CD4-positive, alpha-beta T cell treated with Interleukin-1 beta for 1 hour (primary cell): ENCODE measurements at places on chromosomes 5 and 9.

GRCh38 chr5:59503220-59503619, 390.3 kb downstream of the PDE4D start:
- DNase-seq: no peak

DNA sequence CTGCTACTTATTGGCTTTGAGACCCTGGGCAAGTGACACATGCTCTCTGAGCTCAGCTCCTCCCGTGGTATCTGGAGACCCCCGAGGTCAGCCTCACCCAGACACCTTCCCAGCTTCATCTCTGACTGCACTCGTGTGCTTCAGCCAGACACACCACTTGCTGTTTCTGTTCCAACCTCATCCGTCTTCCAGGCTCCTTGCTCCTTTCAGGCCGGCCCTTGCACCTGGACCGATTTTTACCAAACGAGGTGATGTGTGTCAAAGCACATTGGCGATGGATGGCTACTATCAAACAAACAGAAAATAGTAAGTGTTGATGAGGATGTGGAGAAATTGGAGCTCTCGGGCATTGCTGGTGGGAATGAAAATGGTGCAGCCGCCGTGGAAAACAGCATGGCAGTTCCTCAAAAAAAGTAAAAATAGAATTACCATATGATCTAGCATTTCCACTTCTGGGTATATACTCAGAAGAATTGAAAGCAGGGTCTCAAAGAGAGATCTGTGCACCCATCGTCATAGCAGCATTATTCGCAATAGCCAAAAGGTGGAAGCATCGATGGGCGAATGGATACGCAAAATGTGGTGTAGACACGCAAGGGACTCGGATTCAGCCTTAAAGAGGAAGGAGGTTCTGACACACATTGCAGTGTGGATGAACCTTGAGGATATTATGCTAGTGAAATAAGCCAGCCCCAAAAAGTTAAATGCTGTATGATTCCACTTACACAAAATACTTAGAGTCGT, 96.1 kb upstream of the IER5L start:
- no peak for DNase-seq

GRCh38 chr5:77133061-77133758, 46.1 kb upstream of the ZBED3 start:
- DNase-seq: no peak

DNA sequence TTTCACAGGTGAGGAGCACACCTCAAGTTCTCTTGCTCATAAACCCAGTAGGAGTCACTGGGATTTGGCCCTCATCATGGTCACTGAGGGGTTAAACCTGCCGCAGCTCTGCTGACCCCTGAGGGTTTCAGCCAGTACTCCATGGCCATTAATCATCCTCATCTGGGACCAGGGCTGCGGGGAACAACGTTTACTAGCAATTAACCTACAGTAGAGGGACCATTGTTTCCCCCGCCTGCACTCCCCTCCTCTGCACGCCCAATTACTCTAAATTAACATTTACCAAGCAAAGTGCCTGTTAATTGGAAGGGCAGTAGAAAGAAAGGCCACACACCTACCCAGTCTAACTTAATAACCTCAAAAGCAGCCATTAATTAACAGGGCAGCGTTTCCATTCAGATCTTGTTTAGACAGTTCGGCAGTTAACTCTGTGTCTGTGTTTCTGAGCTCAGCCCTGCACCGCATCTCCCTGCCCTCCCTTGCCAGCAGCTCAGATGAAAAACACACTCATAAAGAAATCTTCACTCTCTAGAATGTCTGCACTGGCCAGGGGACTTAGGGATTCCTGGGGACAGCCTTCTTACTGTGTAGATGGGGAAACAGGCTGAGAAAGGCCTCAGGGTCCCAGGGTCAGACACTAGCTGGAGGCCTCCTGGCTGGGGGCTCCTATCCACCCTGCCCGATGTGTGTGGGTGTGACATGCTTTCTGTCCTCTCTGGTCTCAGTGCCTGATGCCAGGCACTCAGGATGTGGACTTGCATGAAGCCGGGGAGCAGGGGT, 51.6 kb downstream of the ALG2 start:
- no peak for DNase-seq

DNA sequence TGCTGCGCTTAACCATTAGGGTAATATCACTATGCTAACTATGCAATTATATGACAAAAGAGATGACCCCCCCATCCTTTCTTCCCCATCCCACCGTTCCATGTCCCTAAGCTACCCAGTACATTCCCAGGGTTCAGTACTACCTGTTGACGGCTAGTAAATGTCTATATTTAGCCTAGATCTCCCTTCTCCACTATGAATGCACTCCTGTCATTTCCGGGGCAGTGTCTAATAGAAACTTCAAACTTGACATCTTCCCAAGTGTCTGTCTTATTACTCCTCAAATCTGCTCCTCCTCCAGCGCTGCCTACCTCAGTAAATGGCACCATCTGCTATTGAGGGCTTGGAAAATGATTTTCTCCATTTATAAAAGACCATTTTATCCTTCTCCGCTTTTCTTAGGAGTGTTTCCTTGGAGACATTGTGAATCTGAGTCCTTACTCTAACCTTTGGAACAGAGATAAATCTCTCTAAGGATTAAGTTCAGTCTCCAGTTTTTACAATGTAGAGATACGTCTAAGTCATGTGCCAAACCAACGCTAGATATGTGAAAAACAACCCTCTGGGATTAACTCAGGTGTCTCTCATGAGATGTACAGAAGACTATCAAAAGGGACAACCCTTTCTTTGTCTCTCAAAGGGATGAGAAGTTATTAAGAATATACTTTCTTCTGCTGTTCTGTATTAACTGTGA, 114.9 kb downstream of the BNC2 start:
- no peak for DNase-seq

DNA sequence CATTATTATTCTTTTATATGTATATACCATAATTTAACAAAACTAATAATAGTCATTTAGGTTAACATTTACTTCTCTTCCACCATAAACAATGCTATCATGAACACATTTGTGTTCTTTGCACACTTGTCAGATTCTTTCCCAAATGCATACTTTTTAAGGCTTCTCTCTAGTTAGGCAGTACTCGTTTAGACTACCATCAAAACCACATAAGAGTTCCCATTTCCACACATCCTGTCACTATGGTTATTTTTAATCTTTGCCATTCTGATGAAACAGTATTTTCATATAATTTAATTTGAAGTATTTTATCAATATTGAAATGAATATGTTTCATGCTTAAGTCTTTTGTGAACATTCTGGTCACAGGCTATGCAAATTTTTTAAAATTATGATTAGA, 15.1 kb downstream of the DROSHA start:
- no peak for DNase-seq

GRCh38 chr9:16247188-16247875, 623.1 kb downstream of the BNC2 start:
- no peak for DNase-seq

DNA sequence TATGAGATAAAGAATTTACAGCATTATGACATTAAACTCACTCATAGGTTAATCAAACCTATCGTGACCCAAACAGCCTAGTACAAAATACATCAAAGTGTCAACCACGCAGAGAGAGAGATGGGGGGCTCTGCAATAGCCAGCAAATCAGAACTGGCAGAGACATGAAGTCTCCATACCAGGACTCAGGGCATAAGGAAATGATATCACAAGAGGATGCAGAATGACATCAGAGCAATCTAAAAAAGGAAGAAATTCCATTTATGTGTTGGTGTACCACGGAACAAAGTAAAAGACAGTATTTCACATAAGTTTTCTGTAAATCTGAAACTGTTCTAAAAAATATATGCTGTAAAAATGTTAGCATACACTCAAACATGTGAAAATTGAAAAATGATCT, 24.6 kb downstream of the BICD2 start:
- DNase-seq: no peak

GRCh38 chr5:57324181-57324580, 150.3 kb downstream of the GPBP1 start:
- DNase-seq: no peak

DNA sequence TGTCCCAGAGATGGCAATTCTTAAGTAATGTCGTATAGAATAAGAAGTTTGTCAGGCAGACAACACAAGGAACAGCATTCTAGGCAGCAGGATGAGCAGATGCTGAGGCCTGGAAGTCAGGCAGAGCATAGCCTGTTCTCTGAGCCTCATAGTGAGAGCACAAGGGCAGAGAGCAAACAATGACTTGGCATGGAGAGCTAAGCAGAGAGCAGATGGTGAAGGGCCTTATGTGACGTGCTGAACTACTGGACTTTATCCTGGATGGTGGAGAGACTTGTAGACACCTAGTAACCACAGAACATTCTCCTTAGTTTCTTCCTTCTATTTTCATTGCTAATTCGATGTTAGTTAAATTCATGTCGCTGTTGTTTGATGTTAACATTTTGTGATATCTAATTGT, 60.1 kb downstream of the KCTD16 start:
- DNase-seq: no peak

DNA sequence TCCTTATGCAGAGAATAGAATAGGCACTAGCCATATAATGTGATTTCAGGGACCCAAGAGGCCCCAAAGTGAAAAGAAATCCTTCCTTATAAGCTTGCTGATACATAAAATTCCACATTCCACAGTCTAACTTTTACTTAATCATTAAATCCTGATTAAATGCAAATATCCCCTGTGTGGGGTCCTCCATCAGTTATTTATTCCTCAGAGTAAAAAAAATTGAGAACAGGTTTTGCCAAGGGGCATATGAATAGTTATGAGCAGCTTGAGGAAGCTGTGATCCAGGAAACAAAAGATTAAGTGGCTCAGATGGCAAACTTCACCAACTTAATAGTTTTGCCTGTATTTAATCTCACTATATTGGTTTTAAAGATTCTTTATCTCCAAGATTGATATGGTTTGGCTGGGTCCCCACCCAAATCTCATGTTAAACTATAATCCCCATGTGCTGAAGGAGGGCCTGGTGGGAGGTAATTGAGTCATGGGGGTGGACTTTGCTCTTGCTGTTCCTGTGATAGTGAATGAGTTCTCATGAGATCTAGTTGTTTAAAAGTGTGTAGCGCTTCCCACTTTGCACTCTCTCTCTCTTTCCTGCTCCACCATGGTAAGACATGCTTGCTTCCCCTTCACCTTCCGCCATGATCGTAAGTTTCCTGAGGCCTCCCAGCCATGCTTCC, 324.9 kb downstream of the NPR3 start:
- no peak for DNase-seq

- DNase-seq: no peak
Measured at GRCh38 chr5:149839761-149840160, 104.8 kb downstream of the PDE6A start.

- no peak for DNase-seq
Measured at GRCh38 chr5:11182441-11183080, 421.5 kb upstream of the DAP start.

DNA sequence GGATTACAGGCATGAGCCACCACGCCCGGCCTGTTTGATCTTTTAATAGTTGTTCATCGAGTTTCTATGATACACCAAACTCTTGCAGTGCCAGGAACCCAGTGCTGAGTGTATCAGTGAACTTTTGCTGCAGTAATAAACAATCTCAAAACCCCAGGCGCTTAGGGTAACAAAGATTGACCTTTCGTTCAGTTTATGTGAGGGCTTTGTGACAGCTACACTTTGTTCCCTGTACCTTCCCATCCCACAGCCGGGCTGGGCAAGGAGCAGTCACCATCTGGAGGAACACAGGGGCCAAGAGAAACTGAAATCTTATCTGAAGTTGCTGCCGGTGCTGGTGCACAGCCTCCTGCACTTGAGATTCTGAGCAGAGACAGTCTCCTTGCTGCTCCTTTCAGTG, 17.2 kb upstream of the WNK2 start:
- no peak for DNase-seq

- DNase-seq: no peak
Measured at GRCh38 chr5:88396000-88396535, 127.4 kb upstream of the TMEM161B start.

GRCh38 chr5:160342413-160342941, 27.9 kb downstream of the C1QTNF2 start:
- DNase-seq: no peak

- DNase-seq: no peak
Measured at GRCh38 chr5:149282027-149282965, 10.6 kb downstream of the AFAP1L1 start.

- no peak for DNase-seq
Measured at GRCh38 chr9:78316166-78316892, 19.4 kb downstream of the PSAT1 start.

- no peak for DNase-seq
Measured at GRCh38 chr9:34158362-34158869, 20.4 kb upstream of the UBAP1 start.

DNA sequence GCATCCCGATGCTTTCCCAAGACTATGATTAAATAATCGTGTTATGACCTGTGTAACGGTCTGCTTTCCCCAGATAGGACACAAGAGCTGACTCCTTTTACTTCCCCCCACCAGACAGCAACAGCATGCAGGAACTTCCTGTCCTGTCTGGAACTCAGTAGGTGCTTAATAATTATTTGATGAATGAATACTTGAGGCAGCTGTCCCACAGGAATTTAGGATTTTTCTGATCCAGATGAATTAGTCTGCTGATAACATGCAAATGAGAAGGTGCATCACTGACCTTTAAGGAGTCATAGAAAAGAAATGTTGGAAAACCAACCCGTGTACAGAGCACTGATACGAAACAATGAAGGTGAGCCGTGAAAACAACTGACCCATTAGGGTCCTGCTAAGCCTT, 12.2 kb downstream of the RNF130 start:
- no peak for DNase-seq

DNA sequence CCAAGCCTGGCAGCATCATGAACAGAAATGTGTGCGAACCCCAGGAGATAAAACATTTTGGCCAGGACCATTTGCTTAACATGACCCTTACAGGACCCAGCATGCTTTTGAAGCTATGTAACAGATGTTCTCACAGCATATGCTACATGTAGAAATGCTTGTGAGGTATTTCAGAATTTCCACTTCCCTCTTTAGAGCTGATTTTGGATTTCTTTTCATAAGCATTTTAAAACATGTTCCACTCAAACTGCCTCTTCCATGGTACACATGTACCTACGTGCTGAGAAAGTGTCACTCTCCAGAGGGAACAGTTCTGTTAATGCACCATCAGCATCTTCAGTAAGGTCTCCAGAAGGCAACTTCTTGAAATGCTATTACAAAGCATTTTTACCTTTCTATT, 15.7 kb upstream of the TSSK1B start:
- DNase-seq: no peak

- no peak for DNase-seq
Measured at GRCh38 chr5:112475747-112476365, 56.8 kb upstream of the EPB41L4A start.

DNA sequence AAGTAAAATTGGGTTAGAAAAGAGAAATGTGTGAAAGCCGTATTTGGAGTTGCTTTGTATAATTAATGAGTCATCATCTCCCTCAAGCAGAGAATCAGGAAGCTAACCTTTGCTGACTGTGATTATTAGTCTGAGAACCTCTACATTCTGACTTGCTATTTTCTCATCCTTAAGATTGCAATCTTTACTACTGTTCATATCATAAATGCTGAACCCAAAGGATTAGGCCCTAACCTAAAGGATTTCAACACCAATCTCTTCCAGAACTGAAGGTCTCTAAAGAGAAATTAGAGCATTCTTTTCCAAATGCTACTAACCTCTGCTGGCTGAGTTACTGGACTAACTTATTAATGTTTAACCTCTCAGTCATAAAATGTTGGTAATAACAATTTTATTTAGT, 538.1 kb upstream of the MEF2C start:
- DNase-seq: no peak
